ENCODE measurements at places on chromosomes 3 and 15.

DNA sequence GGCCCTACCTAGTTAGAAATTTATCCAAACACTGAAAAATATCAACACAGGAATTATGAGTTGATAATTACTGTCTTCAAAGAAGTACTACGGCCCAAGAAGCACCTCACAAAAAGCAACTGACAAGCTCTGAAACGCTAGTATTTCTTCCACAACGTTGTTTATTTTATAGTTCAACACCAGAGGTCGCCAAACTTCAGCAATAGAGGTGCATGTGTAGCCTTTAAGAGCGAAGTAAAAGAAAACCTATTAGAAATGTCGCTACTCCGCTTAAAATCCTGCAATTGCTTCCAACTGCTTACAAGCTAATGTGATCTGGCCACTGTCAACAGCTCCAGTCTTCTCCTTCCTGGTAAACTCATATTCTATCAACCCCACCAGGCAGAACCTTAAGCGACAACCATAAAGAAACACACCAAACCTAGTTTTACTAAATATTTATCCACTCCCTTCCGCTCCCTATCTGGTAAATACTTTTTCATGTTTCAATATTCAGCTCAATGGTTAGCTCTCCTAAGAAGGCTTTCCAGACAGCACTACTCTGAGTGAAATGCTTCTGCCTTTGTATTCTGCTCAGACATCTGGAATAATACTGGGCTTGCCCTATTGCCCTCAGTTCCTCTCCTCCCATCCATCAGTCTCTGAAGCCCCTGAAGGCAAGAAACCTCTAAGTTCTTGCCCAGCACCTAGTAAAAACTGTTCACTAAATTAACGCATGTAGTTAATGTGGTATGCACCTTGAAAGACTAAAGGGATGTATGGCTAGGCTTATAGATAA lies 110.2 kb downstream of the NR1I2 start:
- peak; percentile 29 for DNase-seq

GRCh38 chr15:83283138-83283812 lies 1.2 kb downstream of the BNC1 start:
- peak; percentile 3 for DNase-seq

DNA sequence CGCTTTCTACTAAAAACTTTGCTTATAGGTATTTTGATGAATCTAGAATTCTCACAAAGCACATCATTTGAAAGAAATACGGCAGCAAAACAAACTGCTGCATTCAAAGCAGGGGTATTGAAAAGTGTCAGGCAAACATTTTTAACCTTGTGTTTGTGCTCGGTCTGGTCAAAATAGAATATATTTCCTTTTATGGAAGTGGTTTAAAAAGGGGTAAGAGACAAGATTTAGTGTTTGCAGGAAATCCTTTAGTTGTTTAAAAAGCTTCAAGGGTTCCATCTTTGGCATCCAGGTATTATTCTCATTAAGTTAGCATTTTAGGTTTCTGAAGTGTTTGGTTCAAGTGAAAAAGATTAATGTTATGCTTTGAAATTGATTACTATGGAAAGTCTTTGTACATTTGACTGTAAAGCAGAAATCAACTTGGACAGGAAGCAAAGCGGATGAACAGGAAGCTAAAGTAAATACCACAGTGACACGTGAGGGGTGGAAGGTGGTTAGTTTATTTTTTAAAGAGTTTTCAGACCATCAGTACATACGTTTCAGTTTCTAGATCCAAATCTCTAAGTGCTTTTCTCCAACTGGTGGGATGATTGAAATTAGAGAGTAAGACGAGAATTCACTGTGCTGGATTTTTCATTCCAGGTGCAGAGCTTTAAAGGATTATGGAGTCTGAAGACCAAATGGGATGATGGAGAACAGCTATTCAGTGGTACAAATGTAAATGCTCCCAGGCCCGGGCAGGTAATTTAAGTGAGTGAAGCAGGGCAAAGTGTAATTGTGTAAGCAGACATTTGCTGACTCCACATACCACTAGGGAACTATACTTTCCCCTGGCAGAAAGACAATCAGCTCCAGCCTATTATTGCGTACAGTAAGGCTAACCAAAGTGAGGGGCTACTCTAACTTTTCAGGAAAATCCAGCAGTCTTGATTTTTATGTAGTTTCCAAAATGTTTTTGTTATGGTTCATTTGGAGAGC lies 341.8 kb upstream of the TBL1XR1 start:
- no peak for DNase-seq

DNA sequence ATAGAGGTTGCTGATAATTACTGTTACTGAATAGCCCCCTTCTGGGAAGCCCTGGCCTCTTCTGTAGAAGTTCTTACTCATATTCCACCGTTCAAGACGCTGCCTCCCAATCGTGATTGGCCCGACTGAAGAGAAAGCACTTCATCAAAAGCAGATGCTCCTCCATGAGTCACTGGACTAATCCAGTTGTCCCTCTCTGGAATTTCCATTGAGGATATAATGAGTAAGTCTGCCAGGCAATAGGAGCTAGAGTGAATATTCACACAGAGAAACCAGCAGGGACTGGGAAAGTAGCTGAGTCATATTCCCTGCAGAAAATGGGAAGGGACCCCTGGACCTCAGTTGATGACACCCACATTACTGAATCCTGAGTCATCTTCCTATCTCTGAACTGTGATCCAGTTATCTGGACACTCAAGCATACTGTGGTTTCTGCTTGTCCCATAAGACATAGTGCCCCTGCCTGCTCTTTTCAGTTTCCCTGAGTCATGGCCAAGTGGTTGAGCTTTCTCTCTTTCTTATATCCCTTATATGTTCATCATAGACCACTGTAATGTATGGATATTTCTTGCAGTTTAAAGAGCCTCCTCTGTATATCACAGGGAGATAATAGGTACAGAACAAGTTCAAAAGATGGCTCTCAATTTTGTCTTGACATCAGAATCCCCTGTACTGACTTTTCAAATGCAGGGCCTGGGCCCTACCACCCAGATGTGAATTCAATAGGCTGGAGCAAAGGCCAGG lies 151.2 kb upstream of the CDIN1 start:
- no peak for DNase-seq

- DNase-seq = no peak
Measured at GRCh38 chr3:47573190-47574172, 5.2 kb downstream of the CSPG5 start.

- no peak for DNase-seq
Measured at GRCh38 chr3:117762621-117763037, 1053.0 kb downstream of the TUSC7 start.
